ENCODE measurements at places on chromosomes 6 and 20. TPM values are rescaled to one million over a fixed set of nuclear protein-coding genes. Genes with fewer than 3 reads are reported as not detected.

DNA sequence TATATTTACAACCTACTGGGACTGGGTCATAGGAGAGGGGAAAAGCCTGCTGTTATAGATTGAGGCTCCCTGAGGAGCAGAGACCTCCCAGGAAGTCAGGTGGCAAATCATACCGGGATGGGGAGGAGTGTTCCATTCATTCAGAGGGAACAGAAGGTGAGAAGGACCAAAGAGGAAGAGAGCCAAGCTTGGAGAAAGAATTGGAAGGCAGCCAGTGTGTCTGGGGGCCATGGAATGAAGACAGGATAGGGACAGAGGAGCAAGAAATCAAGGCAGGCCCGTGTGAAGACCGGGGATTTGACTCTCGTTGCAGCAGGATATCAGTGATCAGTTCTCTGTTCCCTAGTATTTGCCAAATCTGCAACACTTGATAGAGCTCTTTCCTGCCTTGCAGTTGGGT, 5.7 kb upstream of the ZNF217 start:
- DNase-seq = no peak

Gene BTN1A1
- polyA plus RNA-seq = not detected

GRCh38 chr20:47274401-47275108, 81.9 kb downstream of the ZMYND8 start:
- DNase-seq = peak; percentile 88

- no peak for DNase-seq
Observed at GRCh38 chr6:106273087-106273486, 52.5 kb downstream of the ATG5 start.

- DNase-seq = no peak
Observed at GRCh38 chr6:132888701-132889100, 74.3 kb downstream of the RPS12 start.

Gene BTBD3
- polyA plus RNA-seq = 43.7 TPM

Gene TMEM200A
- polyA plus RNA-seq = 15.1 TPM

GRCh38 chr20:36574366-36575135, 1.2 kb downstream of the TGIF2 start:
- peak; percentile 63 for DNase-seq

DNA sequence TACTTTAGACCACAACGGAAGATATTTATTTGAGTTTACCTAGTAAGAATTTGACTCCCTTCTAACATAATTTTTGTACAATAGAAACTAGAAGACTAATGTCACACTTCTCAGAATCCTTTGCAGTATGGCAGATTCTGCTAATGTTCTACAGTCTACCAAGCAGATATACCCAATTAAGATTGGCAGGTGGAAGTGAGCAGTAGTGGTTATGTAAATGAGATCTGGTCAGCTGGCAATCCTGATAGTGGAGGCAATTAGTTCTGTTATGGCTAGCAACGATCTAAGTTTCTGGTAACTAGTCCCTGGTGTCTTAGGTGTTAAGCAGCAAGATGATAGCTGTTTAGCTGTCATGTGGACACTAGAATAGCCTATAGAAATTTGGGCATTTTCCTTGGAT, 101.0 kb downstream of the CENPW start:
- no peak for DNase-seq

DNA sequence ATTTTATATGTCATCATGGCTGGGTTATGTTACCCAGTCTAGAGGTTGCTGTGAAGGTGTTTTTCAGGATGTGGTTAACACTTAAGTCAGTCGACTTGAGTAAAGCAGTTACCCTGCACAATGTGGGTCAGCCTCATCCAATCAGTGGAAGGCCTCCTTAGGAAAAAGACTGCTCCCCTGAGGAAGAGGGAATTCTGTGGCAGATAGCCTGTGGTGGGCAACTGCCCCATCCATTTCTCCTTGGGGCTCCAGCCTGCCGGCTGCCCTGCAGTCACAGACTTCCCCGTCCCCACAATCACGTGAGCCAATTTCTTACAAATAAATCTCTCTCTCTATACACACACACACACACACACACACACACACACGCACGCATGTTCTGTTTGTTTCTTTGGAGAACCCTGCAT, 34.5 kb upstream of the MPC1 start:
- DNase-seq = no peak

Gene CDH26
- polyA plus RNA-seq = 0.80 TPM

Gene FOXS1
- 4.2 TPM for polyA plus RNA-seq

All from muscle of back (tissue), 13 donors.